Activated T-cell treated with anti-CD3 and anti-CD28 coated beads, Interleukin-2, amount 50 U/mL, for 72 hours (primary cell): ENCODE measurements at places on chromosomes 6 and 20.

GRCh38 chr6:102853249-102853955, 1459.9 kb downstream of the GRIK2 start:
- DNase-seq: no peak
- H3K36me3 ChIP-seq: no peaks in the 10 kb centered on the region
- no peak overlapping the region for H3K27ac ChIP-seq
- no peak overlapping the region for H3K4me3 ChIP-seq
- H3K27me3 ChIP-seq: no peaks in the 10 kb centered on the region

GRCh38 chr6:166951670-166952060, 4.7 kb downstream of the RNASET2 start:
- no peak for DNase-seq
- H3K36me3 ChIP-seq: peaks cover 3% of the 10 kb centered on the region
- no peaks in the 10 kb centered on the region for H3K27me3 ChIP-seq
- peak overlapping the region; percentile 79 for H3K4me3 ChIP-seq
- peaks cover 66% of the 10 kb centered on the region for H3K4me1 ChIP-seq
- peak overlapping the region; percentile 87 for H3K27ac ChIP-seq

DNA sequence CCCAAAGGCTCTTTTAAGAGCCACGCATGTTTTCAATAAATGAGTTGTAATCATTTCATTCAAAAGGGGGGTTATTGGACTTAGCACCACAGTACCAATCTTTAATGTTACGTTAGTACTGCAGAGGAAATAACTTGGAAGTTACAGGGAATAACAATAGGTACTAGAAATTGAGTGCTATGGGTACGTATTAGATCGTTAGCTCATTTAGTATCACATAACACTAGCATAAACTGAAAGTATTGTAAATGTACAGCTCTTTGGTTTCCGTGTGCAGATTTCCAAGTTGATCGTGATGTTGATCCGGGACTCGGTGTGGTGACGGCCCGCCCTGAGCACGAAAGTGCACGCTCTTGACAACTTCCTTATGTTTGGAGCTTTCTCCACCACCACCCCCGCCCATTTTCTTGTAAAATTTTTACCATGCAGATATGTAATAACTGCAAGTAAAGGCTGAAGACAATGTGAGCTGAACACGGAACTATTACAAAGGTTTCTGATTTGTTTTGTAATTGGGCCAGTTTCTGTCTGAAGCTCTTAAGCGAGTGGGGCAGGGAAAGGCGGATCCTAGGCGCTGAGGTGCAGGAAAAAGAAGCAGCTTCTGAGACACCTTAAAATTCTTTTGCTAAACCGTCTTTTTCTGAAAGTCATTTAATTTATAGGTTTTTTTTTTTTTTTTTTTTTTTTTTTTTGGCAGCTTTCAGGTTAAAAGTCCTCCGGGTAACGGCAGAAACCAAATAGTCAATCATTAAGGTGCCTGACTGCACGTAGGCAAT, 71.5 kb downstream of the HFE start:
- H3K4me1 ChIP-seq: peaks cover 61% of the 10 kb centered on the region
- H3K27me3 ChIP-seq: no peaks in the 10 kb centered on the region
- peaks cover 7% of the 10 kb centered on the region for H3K36me3 ChIP-seq
- H3K4me3 ChIP-seq: peak overlapping the region; percentile 95
- peak overlapping the region; percentile 99 for H3K27ac ChIP-seq
- peak; percentile 58 for DNase-seq

- peak overlapping the region; percentile 83 for H3K27ac ChIP-seq
- no peak overlapping the region for H3K4me3 ChIP-seq
- DNase-seq: no peak
Observed at GRCh38 chr20:2449386-2449785, 21.2 kb downstream of the SNRPB start.

DNA sequence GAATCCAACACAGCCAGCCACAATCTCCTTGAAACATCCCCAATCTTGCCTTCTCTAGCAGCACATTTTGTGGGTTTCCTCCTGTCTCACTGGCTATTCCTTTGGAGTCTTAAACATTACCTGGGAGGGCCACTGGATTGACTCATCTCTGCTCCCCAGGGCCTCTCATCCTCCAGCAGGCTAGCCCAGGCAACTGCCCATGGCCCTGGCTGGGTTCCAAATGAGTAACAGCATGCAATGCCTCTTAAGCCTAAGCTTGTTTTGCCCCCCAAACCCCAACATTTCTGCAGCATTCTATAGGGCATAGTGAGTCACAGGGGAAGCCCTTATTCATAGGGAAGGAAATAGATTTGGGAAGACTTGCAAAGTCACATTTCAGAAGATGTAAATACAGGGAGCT, 204.9 kb downstream of the FOXA2 start:
- H3K36me3 ChIP-seq: no peaks in the 10 kb centered on the region
- no peak overlapping the region for H3K27ac ChIP-seq
- no peak for DNase-seq
- H3K4me1 ChIP-seq: no peaks in the 10 kb centered on the region
- H3K27me3 ChIP-seq: no peaks in the 10 kb centered on the region

GRCh38 chr6:126076992-126077664, 90.8 kb downstream of the TRMT11 start:
- no peaks in the 10 kb centered on the region for H3K4me1 ChIP-seq
- no peaks in the 10 kb centered on the region for H3K27me3 ChIP-seq
- no peak overlapping the region for H3K4me3 ChIP-seq
- H3K36me3 ChIP-seq: no peaks in the 10 kb centered on the region
- DNase-seq: no peak
- no peak overlapping the region for H3K27ac ChIP-seq

- peaks cover 5% of the 10 kb centered on the region for H3K4me1 ChIP-seq
- no peak overlapping the region for H3K27ac ChIP-seq
- peaks cover 13% of the 10 kb centered on the region for H3K27me3 ChIP-seq
- no peak for DNase-seq
- H3K36me3 ChIP-seq: no peaks in the 10 kb centered on the region
- no peak overlapping the region for H3K4me3 ChIP-seq
Observed at GRCh38 chr20:48834278-48834677, 6.5 kb upstream of the PREX1 start.

DNA sequence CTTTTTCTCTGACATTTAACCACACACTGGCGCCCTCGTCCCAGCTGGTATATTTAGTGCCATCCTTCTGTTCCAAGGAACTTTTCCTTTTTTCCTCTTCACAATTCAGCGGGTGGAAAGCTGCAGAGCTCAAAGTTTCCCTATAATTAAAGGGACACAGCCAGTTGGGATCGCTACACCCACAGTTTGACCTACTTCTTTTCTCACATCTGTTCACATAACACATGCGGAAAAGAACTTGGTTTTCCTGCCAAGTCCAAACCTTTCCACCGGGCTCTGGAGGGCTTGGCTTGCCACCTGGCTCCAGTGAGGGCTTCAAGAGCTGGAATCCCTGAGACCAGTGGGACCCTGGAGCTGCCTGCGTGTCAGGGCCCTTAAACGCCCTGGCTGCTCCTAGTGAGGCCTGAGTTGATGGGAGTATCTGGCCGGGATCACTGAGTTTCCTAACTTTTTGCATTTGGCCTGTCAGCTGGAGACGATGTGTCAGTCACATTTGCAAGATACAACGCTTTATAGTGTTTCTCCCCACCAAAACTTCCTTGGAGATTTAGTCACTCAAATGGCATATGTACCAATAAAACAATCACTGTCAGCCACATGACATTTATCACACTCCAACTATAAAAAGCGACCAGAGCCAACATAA, 176.0 kb downstream of the SASH1 start:
- no peaks in the 10 kb centered on the region for H3K4me1 ChIP-seq
- H3K27me3 ChIP-seq: peaks cover 6% of the 10 kb centered on the region
- H3K36me3 ChIP-seq: no peaks in the 10 kb centered on the region
- H3K4me3 ChIP-seq: no peak overlapping the region

- H3K4me1 ChIP-seq: no peaks in the 10 kb centered on the region
- no peak overlapping the region for H3K27ac ChIP-seq
- H3K27me3 ChIP-seq: no peaks in the 10 kb centered on the region
- H3K4me3 ChIP-seq: no peak overlapping the region
Observed at GRCh38 chr6:123638865-123639264, 2.1 kb upstream of the TRDN start.

DNA sequence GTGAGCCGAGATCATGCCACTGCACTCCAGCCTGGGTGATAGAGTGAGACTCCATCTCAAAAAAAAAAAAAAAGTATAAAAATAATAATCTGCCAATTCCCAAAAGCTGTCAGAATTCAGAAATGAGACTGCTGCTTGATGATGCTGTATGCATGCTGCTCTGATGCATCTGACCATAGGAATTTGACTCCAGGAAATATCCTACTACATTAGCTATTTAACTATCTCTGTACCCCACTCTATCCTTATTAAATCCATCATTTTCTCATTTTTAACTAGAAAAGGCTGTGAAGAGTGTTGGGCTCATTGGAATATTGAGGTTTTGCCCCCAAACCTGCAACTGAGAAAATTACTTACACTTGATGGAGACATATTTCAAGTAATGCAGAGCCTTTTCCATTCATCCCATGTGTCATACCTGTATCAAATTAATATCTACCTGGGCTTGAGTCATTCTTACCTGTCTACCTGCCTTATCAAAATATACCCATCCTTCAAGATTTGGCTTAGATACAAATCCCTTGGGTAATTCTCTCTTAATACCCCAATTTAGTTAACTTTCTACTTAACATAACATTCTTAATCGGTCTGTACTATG, 135.2 kb upstream of the PREP start:
- H3K4me3 ChIP-seq: no peak overlapping the region
- DNase-seq: no peak
- H3K27me3 ChIP-seq: peaks cover 11% of the 10 kb centered on the region
- no peaks in the 10 kb centered on the region for H3K4me1 ChIP-seq
- H3K36me3 ChIP-seq: no peaks in the 10 kb centered on the region

GRCh38 chr6:137011406-137011805, 33.4 kb downstream of the IL20RA start:
- no peak overlapping the region for H3K4me3 ChIP-seq
- no peak for DNase-seq
- no peak overlapping the region for H3K27ac ChIP-seq
- no peaks in the 10 kb centered on the region for H3K4me1 ChIP-seq
- H3K27me3 ChIP-seq: peaks cover 48% of the 10 kb centered on the region
